Stimulated activated CD8-positive, alpha-beta memory T cell treated with anti-CD3 and anti-CD28 coated beads, Interleukin-7, amount 100 ng/mL, for 24 hours (primary cell): ENCODE measurements at places on chromosomes 13 and 19.

- DNase-seq: no peak
These were observed 942.4 kb upstream of the PCDH20 start for GRCh38 chr13:62357887-62358645.

DNA sequence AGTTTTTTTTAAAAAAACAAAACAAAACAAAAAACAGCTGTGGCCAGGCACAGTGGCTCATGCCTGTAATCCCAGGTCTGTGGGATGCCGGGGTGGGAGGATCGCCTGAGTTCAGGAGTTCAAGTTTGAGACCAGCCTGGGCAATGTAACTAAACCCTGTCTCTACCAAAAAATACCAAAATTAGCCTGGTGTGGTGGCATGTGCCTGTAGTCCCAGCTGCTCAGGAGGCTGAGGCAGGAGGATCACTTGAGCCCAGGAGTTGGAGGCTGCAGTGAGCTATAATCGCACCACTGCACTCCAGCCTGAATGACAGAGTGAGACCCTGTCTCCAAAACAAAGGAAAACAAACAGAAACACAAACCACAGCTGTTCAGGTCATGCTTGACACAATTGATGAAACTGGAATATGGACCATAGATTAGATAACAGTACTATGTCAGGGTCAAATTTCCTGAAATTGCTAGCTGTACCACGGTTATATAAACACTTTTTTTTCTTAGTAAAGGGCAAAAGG is 6.9 kb upstream of the ANGPTL4 start:
- DNase-seq: no peak

DNA sequence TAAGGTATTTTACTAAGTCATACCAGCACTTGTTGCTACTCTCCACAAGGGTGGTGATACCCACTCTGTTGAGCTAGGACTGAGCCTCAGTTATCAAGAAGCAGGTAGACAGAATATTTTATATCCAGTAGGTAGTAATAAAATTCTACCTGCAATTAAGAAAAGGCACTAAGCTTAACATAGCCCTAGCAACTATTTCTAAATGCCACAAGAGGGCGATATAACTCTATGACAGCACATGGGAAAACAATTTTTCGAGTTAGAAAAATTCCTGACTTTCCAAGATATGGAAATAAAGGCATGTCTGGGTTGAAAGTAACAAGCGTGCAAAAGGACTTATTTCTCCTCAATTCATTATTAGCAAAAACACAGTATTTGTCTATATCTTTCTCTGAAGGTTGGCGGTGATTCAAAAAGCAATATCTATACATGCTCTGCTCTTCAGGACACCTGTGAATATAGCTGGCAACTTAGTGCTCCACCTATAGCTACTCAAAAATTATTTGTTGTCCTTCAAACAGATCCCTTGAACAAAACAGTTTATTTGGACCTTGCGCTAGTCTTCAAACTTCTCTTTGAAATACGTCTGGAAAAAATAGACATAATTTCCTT is 14.7 kb downstream of the CCDC169 start:
- no peak for DNase-seq

DNA sequence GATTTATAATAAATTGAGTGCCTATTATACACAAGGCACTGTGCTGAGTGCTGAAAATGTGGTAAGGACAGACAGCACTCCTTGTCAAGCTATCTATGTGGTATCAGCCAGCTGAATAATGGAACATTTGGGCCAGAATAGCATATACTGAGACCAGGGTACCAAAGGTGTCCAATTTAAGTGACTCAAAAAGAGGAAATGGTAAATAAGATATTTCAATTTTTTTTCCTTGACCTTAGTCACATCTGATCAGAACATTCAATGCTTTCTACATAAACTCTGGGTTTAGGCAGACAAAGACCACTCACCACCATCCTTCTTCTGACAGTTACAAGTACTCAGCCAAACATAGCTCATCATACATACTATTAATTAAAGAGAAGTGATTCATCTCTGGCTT is 43.2 kb downstream of the RCBTB2 start:
- no peak for DNase-seq

DNA sequence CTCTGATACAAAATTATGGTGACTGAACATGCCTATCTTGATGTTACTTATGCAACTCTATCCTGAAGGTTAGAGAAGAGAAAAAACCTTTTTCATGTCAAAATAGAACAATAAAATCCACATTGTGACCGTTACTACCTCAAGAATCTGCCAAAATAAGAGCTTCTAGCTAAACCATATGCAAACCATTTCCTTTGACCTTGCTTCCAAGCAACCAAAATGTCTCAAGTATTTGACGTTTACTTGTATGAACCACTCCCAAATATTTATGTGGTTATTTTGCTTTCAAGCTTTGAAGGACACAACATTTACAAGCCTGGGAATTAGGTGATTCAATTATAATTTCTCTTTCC is 13.9 kb downstream of the FOXO1 start:
- no peak for DNase-seq

DNA sequence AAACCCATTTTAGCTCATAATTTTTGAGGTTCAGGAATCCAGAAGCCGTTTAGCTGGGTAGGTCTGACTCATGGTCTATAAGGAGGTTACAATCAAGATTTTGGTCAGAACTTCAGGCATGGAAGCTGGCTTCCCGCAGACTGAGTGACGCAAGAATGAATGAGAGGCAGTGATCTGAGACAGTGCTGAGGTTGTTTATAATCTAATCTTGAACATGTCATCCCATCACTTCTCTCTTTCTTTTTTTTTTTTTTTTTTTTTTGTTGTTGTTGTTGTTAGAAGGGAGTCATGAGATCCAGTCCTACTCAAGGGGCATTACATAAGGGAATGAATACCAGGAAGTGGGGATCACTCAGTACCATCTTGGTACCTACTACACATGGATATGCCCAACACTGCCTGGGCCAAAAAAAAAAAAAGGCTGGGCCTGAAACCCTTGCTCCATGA is 217.4 kb downstream of the DLEU7 start:
- DNase-seq: no peak

- no peak for DNase-seq
These were observed 8.6 kb downstream of the KDM4B start for GRCh38 chr19:4977299-4978174.

GRCh38 chr13:82898586-82898985 is 983.7 kb downstream of the SLITRK1 start:
- DNase-seq: no peak

GRCh38 chr19:49327878-49328544 is 3.0 kb upstream of the SLC6A16 start:
- no peak for DNase-seq

DNA sequence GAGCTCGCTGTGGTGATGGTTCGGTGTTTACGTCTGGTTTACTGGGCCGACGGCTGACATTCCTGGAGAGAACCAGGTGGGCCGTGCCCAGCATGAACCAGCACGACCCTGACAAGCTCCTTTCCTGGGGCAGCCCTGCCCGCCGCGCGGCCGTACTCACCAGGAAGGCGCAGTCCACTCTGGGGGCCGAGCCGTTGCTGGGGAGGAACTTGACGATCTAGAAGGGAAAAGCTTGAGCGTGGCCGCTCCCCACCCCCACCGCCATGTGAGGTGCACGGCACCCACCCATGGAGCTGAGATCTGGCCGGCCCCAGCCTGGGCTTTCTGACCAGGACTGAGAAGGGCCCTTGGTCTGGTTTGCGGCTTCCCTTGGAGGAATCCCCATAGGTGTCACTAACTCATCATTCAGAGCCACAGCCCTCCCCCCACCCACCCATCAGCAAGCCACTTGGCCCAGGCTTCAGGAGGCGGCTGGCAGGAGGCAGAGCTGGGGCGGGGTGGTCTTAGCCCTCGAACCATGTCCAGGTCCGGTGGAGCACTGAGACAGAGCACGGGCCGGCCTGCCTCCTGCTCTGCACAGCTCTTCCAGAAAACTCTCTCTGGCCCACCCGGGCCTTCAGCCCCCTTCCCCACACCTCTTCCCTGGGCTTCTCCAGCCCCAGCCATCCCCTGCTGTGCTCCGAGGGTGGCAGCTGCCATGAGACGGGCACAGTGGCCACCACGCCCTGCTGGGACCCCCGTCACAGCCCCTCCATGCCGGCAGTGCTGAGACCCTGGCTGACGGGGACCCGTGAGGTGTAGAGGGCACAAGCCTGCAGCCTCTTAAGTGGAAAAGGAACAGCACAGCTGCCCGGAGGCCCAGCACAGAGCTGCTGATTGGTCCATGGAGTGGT is 6.2 kb downstream of the ATP4B start:
- no peak for DNase-seq

DNA sequence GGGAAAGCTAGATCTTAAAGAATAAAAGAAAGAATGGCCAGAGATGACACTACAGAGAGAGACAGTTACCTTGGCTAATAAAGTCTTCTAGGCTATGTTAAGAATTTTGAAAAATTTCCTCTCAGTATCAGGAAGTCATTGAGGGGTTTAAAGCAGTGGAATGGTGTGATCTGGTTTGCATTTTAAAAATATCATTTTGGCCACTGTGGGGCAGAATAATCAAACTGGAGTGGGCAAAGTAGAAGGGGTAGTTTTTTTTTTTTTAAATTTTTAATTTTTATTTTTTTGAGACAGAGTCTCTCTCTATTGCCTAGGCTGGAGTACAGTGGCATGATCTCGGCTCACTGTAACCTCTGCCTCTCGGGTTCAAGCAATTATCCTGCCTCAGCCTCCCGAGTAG is 4.4 kb upstream of the CNMD start:
- DNase-seq: no peak

DNA sequence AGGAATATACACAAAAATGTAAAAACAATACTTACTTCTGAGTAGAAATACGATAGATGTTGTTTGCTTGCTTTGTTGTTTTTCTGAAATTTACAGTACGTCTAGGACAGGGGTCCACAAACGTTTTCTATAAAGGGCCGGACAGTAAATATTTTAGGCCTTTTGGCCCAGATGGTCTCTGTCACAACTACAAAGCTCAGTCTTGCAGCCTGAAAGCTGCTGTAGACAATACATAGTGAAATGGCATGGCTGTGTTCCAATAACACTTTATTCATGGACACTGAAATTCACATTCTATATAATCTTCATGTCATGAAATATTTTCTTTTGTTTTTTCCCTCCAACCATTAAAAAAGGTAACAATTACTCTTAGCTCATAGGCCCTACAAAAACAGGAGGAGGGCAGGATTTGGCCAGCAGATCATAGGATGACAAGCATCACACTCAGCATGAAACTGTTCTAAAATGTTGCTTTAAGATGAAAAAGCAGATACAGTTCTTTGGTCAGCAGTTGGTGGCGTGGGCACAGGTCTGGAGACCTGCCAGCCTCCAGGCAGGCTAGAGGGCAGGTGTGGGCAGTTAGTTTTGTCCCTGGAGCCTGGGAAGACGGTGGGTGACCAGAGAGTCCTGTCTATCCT is at the start of gene EDDM13:
TSS of gene EDDM13 (plus strand) at position 588 of the 638 bp plus-strand sequence. CDS start 87 bp downstream, outside the sequence.
- DNase-seq: no peak

GRCh38 chr13:42548731-42549551 is 25.0 kb upstream of the TNFSF11 start:
- no peak for DNase-seq

DNA sequence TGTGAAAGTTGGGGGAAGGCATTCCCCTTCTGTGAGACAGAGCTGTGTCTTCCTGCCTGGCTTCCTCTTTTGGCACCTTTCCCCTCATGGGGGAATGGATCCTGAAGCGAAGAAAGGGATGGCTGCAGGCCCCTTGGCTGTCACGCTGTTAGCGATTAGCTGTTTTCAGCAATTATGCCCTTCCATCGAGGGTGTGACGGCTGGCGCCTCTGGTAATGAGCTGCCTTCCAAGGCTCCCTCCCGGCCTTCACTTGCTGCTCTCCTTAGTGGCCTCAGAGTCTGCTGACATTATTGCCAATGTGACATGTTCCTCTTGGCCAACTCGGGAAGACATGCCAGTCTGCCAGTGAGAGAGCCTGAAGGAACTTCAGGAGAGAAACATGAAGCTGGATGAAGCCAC is 162.1 kb downstream of the ZIC5 start:
- DNase-seq: no peak

DNA sequence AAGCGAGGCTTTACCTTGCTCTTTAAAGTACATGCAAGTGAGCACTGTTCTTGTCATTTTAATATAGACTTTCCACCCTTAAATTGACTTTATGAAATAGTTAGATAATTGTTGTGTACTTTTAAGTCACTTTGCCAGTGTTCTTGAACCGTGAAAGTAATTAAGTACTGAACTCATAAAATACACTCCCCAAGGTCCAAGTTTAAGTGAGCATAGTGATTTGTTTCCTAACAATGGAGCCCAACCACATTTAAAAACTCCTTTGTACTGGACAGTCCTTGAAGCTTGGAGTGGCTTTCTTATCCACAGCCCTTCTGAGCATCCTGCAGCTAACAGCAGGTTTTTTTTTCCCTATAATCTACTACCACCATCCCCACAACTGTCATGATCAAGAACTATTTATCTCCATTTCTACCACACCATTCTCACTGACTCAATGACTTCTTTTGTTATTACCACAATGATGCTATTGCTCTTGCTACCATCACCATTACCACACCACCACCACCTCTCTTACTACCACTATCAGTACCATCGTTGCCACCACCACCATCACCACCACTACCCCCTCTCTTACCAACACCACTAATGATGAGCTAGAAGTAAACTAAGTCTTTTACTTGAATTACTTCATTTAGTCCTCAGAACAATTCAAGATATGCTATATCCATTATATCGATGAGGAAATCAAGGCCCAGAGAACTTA is 452.6 kb downstream of the DIAPH3 start:
- no peak for DNase-seq

- DNase-seq: no peak
These were observed 1244.2 kb upstream of the MIR17HG start for GRCh38 chr13:90103099-90103784.
